Psoas muscle (tissue), 8 donors: ENCODE measurements at places on chromosomes 11 and 22. TPM values are rescaled to one million over a fixed set of nuclear protein-coding genes. Genes with fewer than 3 reads are reported as not detected.

GRCh38 chr22:43013355-43014315, 1.3 kb downstream of the PACSIN2 start:
- DNase-seq: no peak

LSP1 gene
- 22.2 TPM for total RNA-seq

DNA sequence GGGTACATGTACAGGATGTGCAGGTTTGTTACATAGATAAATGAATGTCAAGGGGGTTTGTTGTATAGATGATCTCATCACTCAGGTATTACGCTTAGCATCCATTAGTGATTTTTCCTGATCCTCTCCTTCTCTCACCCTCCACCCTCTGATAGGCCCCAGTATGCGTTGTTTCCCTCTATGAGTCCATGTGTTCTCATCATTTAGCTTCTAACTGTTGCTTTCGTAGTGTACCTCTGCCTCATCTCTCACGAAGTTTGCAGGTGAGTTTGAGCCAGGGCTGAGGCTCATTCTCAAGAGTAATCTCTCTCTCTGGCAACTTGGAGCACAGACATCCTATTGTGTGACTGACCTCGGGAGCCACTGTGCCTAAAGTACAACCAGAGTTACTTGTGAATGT, 4.7 kb upstream of the HBE1 start:
- DNase-seq: no peak

DNA sequence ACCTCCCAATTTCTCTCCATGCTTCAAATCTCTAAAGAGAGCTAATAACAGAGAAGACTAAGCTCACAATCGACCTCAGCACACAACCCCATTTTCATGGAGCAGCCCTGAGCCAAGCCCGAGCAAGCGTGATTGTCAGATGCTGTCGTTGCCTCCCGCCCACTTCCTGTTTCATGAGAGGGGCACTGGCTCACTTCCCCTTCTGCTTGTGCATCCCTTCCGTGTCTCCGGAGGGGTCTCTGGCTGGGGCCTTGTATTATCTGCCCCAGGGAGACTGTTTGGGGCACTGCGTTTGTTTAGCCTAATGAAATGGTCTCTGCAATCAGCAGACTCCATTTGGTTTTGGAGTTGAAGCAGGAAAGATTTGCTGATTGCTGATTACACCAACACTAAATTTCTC, 181.3 kb upstream of the SEZ6L start:
- DNase-seq: no peak

- no peak for DNase-seq
Measured at GRCh38 chr11:72460091-72460647, 25.8 kb upstream of the CLPB start.

- no peak for DNase-seq
Measured at GRCh38 chr11:112514011-112514740, 253.5 kb upstream of the PLET1 start.
